Fibroblast of gingiva (primary cell): ENCODE measurements at places on chromosomes 7 and 10.

GRCh38 chr7:5653661-5654060, 127.8 kb downstream of the RNF216 start:
- DNase-seq, result no peak

- DNase-seq, result no peak
Observed at GRCh38 chr7:150799741-150800580, at the start of gene TMEM176B. Gene TMEM176B (minus strand): TSS chr7:150800364. CDS start chr7:150796569, 3,795 bp downstream.

GRCh38 chr7:77466450-77466849, 50.3 kb upstream of the GSAP start:
- no peak for DNase-seq

- DNase-seq, result peak; percentile 92
Observed at GRCh38 chr7:32957326-32958045, at the start of gene FKBP9. Gene FKBP9 (plus strand): TSS chr7:32957440. CDS start chr7:32957574, 134 bp downstream.

DNA sequence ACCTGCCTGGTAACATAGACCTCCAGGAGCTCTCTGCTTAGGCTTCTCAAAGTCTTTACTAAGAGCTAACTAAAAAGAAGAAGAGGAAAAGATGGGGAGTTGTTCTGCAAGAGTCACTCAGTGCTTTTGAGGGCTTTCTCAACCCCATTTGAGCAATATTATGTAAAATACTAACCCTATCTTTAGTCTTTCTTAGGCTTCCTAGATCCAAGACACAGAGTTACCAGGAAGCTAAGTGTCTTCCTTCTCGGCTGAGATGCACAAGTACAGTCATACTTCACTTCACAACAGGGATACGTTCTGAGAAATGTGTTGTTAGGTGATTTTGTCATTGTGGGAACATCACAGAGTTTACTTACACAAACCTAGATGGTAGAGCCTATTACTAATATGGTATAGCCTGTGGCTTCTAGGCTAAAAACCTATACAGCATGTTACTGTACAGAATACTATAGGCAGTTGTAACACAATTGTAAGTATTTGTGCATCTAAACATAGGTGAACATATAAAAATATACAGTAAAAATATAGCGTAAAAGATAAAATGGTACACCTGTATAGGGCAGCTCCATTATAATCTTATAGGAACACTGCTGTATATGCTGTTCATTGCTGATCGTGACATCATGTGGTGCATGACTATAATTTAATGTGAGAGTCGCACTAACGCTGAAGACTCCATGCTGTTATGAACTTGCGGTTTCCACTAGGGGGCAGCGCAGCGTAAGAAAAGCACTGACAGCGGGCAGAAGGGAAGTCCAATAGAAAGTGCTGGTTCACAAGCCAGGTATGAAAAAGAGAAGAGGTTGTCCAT, 16.3 kb downstream of the ANKRD22 start:
- DNase-seq, result peak; percentile 78

DNA sequence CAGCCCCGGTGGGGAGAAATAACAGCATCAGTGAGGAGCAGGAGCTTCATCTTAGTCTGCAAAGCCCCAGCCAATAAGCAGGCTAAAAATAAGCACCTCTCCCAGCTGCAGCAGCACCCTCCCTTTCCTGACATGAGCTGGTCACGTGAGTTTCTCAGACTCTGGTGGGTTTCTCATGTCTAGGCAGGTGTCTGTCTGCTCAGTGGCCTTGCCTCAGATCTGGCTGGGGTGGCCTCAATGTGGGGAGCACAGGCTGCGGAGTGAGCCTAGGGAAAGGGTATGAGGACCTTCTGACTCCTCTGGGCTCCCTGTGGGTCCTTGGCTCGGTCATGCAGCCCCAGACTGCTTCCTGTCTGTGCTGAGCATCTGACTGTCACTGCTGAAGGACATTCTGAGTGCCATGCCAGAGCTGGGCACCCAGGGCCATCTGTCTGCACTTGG, 81.6 kb upstream of the LRRC4 start:
- no peak for DNase-seq

DNA sequence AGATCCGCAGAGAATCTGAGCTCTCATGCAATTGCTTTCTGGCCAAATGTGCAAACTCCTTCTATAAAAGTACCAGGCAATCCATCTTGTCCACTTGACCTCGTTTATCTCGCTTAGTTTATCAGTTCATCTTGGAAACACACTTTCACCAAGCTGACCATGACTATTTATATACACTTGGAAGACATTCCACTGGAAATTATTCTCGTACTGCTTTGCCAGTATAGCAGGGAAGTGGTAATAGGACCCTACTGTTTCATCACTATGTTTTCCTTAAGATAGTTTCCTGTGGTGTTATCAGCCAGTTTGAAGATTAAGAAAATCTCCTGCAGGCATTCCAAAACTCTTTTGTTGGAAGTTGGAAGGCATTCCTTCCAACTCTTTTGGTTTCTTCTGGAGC, 115.3 kb upstream of the FAM171A1 start:
- peak; percentile 74 for DNase-seq

DNA sequence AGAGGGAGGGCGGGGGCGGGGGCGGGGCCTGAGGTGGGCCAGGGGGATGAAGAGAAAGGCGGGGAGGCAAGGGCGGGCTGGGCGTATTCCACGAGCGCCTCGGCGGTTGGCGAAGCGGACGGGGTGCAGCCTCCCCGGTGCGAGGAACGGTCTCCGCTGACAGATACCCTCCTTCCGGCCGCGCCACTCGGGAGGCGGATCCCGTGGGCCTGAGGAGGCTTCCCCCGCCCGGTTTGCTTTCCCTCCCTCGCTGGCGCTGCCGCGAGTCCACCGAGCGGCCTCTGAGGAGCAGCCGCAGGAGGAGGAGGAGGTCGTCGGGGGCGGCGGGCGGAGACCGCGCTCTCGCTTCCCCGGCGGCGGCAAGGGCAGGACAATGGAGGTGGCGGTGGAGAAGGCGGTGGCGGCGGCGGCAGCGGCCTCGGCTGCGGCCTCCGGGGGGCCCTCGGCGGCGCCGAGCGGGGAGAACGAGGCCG, at the start of gene TRIM24:
TSS of gene TRIM24 (plus strand) at position 84 of the 473 bp plus-strand sequence. CDS start at position 374, 290 bp downstream.
- peak; percentile 98 for DNase-seq

GRCh38 chr10:74150204-74150989, at the start of gene AP3M1:
Gene AP3M1 (minus strand): TSS chr10:74150828. CDS start chr10:74138379, 12,449 bp downstream.
- DNase-seq, result no peak

DNA sequence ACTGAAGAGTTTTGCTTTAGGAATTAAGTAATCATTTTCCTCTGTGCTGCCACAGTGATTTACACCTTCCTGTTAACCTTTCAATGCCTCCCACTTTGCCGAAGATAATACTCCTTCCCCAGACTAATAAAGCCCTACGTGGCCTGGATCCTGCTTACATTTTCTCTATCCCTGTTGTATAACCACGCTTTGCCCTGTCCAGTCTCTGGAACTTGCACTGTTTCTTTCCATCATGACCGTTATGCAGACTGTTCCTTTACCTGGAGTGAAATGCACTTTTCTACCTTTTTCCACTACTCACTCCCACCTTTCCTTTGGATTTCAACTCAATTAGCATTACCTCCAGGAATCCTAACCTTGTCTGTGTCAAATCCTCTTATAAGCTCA, 154.4 kb downstream of the PRKG1 start:
- no peak for DNase-seq
